Activated T-helper 1 cell treated with anti-CD3 and anti-CD28 coated beads, Interleukin-12 subunit alpha, Interleukin-12 subunit beta, Interleukin-2, Interleukin-4 antibody, amounts not matched to agents 30 ng/mL and 10 ng/mL and 1 ng/mL, durations not matched to agents 14 hours and 24 hours and 36 hours (primary cell): ENCODE measurements at places on chromosomes 11 and 22. TPM values are rescaled to one million over a fixed set of nuclear protein-coding genes. Genes with fewer than 3 reads are reported as not detected.

Gene ADORA2A
- total RNA-seq = 27.3 and 27.7 TPM in 2 replicates

Gene DDX17
- total RNA-seq = 356 and 358 TPM in 2 replicates

Gene CCDC81
- 0.98 and 1.3 TPM in 2 replicates for total RNA-seq

Gene DAGLA
- total RNA-seq = 0.18 and 0.20 TPM in 2 replicates

Gene PRG2
- total RNA-seq = not detected in 2 replicates

Gene UPK3A
- total RNA-seq = not detected in 2 replicates

Gene OR5A1
- total RNA-seq = not detected in 2 replicates

Gene APOL4
- 0.18 TPM in 1 of 2 replicates, not detected in the other for total RNA-seq

Gene OR9Q2
- total RNA-seq = not detected in 2 replicates

Gene B3GAT1
- total RNA-seq = 0.13 and 0.39 TPM in 2 replicates

Gene FAM180B
- total RNA-seq = 0.24 TPM in 1 of 2 replicates, not detected in the other

Gene MRGPRX4
- total RNA-seq = not detected in 2 replicates

Gene KCNK4
- total RNA-seq = 0.16 and 0.29 TPM in 2 replicates

Gene SYT12
- total RNA-seq = not detected in 2 replicates

Gene MMP13
- total RNA-seq = not detected in 2 replicates

Gene SEPTIN3
- 7.0 and 7.9 TPM in 2 replicates for total RNA-seq

Gene ZNRD2
- 94.6 and 96.9 TPM in 2 replicates for total RNA-seq

Gene OR51E1
- total RNA-seq = not detected in 2 replicates

Gene MAPK8IP2
- 0.08 and 0.17 TPM in 2 replicates for total RNA-seq

Gene TSGA10IP
- total RNA-seq = not detected in 2 replicates

Gene FAT3
- not detected in 2 replicates for total RNA-seq

Gene DRICH1
- total RNA-seq = 0.34 and 0.65 TPM in 2 replicates

Gene MEI1
- total RNA-seq = 22.3 TPM in 2 replicates

Gene ALKBH3
- 32.7 and 38.1 TPM in 2 replicates for total RNA-seq
